ENCODE measurements at places on chromosomes 12 and 14.
A peak's percentile ranks its signal among the peaks of the same experiment; 100 is the strongest.

DNA sequence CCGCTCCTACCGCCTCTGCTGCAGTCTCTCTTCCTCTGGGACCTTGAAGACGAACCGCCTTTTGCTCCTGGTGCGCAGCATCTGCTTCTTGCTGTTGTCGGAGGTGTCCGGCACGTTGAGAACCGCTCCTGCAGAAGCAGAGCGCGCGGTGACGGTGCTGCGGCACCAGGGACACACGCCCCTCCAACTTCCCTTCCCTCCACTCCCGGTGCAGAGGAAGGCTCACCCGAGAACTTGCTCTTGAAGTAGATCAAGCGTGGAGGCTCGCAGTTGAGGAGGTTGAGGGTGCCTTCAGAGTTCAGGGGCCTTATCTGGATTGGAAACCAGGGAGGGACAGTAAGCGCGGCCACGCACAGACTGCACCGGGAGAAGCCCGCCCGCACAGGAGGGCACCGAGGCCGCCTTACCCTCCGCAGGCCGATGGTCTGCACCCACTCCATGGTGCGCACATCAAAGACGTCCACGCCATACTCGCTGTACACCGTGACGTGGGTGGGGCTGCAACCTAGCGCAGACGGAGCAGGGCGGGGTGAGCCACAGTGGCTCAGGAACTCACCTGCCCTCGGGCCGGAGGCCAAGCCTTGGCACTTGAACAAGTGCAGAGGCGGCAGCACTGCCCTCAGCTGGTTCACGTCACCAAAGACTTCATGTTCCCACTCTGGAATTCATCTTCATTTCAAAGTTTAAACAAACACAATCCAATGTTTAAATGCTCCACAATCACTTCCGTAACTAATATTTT lies 17.5 kb downstream of the AMN start:
- no peak for DNase-seq

DNA sequence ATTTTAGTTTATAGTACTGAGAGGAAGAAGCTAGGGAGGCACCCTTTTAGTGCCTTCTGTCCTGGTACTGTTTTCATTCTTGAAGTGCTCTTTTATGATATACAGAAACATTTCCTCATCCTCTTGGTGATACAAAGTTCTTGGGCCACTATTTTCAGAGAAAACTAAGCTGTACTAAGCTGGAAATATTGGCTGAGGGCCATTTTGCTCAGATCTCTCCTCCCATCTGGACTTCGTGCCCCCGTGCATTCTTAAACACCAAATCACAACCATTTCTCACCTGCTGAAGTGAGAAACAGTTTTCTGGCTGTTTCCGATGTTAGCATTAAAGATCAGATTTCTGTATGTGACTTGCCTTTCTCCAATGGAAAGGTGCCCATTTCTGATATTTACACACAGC lies 158.9 kb downstream of the FBXL14 start:
- DNase-seq = no peak

DNA sequence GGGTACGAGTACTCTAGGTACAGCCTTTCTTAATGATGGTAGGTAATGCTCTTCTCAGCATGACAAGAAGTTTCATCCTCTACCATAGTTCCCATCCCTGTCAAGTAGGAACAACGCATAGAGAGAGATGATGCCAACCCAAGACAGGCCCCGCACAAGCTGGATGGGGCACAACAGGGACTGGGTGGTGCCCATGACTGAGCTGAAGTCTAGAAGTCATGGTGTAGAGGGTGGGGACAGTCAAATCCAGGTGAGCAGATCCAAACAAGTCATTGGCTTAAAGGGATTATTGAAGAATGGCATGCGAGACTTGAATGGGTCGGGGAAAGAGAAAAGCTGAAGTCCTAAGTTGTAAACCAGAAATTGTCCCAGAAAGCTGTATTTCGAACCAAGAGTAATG lies 84.2 kb upstream of the MDM1 start:
- DNase-seq = no peak

DNA sequence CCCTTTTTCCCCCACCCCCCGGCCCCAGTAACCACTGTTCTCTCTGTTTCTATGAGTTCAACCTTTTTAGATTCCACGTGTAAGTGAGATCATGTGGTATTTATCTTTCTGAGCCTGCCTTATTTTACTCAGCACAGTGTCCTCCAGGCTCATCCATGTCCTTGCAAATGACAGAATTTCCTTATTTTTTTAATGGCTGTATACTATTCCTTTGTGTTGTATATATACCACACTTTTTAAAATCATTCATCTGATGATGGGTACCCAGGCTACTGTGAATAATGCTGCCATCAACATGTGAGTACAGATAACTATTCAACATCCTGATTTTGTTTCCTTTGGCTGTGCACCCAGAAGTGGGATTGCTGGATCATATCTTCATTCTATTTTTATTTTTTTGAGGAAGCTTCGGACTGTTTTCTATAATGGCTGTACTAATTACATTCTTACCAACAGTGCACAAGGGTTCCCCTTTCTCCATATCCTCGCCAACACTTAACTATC lies 54.7 kb downstream of the DDX51 start:
- DNase-seq = no peak

- no peak for DNase-seq
These were observed 29.8 kb downstream of the LRRK2 start for GRCh38 chr12:40254455-40255085.

DNA sequence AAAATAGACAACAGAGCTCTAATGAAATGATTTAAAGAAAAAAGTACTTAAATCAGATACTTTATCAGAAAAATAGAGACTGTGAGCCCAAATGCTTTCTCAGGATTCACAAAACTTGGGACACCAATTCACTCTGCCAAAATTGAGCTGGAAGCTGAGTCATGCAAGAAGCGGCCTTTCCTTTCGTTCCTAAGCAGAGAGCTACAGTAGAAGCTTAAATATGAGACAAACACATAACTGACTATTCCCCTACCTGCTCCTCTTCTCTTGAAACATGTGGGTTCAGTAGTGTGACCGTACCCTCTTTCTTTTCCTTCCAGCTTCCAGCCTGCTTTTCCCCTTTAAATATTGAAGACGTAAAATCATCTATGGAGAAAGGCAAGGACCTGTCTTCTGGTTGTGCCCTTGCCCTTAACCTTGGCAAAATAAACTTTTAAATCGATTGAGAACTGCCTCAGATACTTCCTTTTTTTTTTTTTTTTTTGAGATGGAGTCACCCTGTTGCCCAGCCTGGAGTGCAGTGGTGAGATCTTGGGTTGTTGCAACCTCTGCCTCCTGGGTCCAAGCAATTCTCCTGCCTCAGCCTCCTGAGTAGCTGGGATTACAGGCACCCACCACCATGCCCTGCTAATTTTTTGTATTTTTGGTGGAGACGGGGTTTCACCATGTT lies 4.4 kb upstream of the SDS start:
- DNase-seq = no peak

DNA sequence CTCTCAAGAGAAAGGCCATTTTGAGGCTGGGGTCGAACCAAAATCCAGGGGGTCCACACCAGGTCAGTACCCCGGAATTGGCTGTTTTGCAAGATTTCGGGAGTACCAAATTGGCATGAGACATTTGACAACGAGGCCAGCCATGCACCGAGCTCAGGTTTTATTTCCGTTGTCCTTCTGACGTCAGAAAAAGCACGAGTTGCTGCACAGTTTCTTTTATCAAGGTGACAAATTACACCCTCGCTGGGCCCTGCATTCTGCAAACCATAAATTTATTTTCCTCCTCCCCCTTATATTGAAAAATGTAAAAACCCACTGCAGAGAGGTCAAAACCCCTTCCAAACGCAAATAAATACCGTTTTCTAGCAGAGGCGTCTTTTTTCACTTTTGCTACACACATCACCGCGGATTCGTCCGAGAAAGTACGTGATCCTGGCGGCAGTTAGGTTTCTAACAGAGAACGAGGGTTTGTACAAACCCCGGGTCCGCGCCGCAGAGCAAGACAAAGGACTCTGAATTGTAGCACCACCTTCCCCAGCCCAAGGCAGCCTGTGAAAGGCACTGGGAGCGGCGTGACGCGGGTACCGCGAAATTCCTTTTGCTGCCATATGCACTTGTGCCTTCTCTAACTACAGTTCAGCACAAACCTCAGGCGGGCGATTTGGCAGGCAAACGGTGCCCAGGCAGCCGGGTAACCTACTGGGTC lies 1.8 kb downstream of the SLC38A1 start:
- peak; percentile 26 for DNase-seq

GRCh38 chr12:51938726-51939125 lies 12.8 kb upstream of the ACVR1B start:
- no peak for DNase-seq

DNA sequence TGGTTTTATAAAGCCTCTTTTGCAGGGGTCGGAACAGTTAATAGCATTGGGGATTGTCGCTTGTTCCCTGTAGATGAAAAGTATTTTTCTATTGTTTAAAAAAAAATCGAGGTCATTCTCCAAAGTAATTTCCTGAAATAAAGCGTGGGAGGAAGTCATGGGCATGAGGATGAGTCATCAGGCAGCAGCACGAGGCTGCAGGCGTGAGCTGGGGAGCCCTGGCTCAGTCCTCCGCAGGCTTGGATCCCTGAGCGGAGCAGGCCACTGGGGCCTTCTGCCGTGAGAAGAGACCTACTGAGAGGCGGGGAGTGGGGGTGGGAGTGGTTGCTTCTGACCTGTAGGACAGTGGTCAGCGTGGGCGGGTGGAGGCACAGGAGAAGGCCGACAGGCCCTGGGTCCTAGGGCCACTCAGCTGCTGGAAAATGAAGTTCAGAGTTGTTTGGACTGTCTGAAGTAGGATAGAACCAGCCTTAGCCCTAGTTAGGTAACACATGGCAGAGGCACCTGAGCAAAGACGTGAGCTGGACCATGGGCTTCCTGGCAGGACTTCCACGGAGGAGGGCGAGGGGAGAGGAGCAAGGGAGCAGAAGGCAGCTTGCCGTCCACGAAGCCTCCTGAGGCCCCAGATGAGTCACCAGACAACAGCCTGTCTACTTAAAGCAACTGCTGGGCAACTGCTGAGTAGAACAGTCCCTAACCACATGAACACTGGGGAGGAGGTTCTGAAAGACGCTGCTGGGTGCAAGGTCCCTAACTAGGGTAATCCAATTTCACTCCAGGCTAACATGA lies 21.1 kb upstream of the LGALS3 start:
- DNase-seq = no peak

GRCh38 chr12:57158665-57159064 lies 11.2 kb upstream of the LRP1-AS start:
- DNase-seq = no peak

- DNase-seq = no peak
These were observed 80.4 kb upstream of the EEA1 start for GRCh38 chr12:93009533-93009932.

DNA sequence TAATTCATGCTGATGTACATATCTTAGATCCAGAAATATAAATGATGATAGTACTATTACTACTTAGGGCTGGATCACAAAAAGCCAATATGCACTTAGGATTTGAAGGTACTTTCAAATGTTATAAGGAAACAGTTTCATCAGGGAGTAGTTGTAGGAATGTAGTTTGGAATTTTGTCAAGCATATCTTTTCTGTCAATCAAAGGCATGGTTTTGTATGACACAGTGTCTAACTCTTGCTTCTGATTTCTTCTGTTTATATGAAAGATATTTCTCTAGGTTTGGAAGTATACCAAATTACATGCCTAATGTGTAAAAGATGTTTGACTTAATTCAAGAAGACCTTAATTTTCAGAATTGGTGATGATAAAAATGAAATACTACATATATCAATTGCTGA lies 135.7 kb downstream of the RAD51B start:
- DNase-seq = no peak

GRCh38 chr12:46898989-46899388 lies 73.2 kb upstream of the SLC38A4 start:
- DNase-seq = no peak

DNA sequence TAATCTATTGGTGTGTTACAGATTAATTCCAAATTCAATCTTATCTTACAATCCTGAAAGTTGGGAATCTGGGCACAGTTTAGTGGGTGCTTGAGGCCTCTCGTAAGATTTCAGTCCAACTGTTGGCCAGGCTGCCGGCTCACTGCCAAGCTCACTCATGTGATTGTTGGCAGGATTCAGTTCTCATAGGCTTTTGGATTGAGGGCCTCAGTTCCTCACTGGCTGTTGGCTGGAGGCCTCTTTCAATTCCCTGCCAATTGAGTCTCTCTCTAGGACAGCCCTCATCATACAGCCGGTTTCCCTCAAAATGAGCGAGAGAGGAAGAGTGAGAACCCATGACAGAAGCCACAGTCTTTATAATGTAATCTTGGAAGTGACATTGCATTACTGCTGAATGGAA lies 123.5 kb upstream of the FBXO33 start:
- DNase-seq = no peak

Data from stimulated activated CD8-positive, alpha-beta memory T cell treated with anti-CD3 and anti-CD28 coated beads, Interleukin-15, amount 100 ng/mL, for 24 hours (primary cell).